Parietal lobe (tissue), 2 donors: ENCODE measurements at places on chromosomes 2 and 18. TPM values are rescaled to one million over a fixed set of nuclear protein-coding genes. Genes with fewer than 3 reads are reported as not detected.

Gene SERPINB4
- total RNA-seq: not detected

Gene UBXN4
- total RNA-seq: 88.3 TPM

Gene INO80C
- total RNA-seq: 13.1 TPM

Gene SMCHD1
- total RNA-seq: 253 TPM

Gene RPRM
- 71.7 TPM for total RNA-seq

Gene NPAS2
- 10.6 TPM for total RNA-seq

Gene TMEFF2
- 36.0 TPM for total RNA-seq

Gene SLC5A7
- total RNA-seq: 1.3 TPM

Gene ITGAV
- 75.4 TPM for total RNA-seq
